Subcutaneous adipose tissue (tissue), 4 donors: ENCODE measurements at places on chromosomes 3 and 15. TPM values are rescaled to one million over a fixed set of nuclear protein-coding genes. Genes with fewer than 3 reads are reported as not detected.

SEC22A gene
- 11.3 TPM for total RNA-seq

FOXB1 gene
- not detected for total RNA-seq

SCAANT1 gene
- not detected for total RNA-seq

CCDC54 gene
- total RNA-seq = not detected

TGM5 gene
- 4.7 TPM for total RNA-seq

CTXN2 gene
- not detected for total RNA-seq

FEZF2 gene
- not detected for total RNA-seq

PXK gene
- 27.7 TPM for total RNA-seq

NEK11 gene
- 4.7 TPM for total RNA-seq

MAP3K13 gene
- 20.9 TPM for total RNA-seq

SYNM gene
- 46.8 TPM for total RNA-seq

DAZL gene
- not detected for total RNA-seq

DTWD1 gene
- total RNA-seq = 38.6 TPM

PRSS50 gene
- not detected for total RNA-seq

STARD9 gene
- 37.9 TPM for total RNA-seq

VGLL3 gene
- 62.1 TPM for total RNA-seq

TRIM42 gene
- not detected for total RNA-seq

RTP1 gene
- total RNA-seq = not detected
